ENCODE measurements at places on chromosomes 16 and 17.

GRCh38 chr17:2024572-2025219 is 438 bp downstream of the RTN4RL1 start:
- DNase-seq, result no peak

- DNase-seq, result no peak
These were observed 84.3 kb downstream of the ARHGAP23 start for GRCh38 chr17:38512473-38513058.

DNA sequence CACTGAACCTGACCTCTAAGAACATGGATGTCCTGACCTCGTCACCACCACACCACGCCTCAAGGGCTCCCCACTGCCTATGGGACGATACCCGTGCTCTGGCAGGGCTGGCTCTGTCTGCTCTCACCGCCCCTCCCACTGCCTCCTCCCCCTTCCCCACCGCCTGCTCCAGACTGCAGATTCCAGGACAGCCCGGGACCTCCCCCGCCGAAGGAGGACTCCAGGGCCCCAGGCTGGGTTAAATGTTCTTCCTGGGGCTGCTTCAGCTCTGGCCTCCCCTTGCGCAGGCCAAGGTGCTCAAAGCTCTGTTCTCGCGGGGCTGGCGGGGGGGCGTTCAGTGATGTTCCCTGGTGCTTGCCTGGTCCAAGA is 3.1 kb downstream of the NPW start:
- DNase-seq, result peak; percentile 48

DNA sequence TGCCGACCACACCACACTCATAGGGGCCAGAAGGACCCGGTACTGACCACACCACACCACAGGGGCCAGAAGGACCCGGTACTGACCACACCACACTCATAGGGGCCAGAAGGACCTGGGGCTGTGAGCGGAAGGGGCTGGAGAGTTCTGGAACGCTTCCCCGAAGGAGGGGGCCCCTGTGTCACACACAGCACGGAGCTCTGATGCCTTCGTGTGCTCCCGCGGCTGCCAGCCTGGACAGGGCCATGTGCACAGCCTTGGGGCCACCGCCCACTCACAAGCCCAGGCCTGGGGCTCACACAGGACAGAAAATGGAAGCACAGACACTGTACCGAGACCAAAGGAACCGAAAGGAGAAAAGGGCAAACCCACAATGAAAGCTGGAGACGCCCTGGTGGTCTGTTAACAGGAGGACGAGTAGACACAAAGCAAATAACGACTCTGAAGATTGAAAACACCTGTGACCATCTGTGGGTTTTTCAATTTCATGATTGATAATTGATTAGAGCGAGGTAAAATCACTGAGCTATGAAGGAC is 106.5 kb upstream of the METRNL start:
- no peak for DNase-seq

DNA sequence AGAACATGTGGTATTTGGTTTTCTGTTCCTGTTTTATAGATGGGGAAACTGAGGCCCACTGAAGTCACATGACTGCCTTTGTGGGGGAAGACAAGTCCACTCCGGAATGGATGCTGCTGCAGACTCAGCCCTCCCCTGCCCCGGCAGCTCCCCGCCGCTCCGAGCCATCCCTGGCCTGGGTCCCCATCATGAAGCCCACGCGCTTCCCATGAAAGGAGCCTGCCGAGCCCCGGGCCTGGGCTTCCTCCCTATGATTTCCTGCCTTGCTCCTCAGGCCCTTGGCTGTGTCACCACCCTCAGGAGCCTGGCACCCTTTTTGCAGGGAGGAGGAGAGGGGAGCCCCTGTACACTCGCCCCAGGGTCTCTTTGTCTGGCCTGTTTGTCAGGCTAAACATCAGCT is 125.3 kb upstream of the FOXF1 start:
- no peak for DNase-seq

DNA sequence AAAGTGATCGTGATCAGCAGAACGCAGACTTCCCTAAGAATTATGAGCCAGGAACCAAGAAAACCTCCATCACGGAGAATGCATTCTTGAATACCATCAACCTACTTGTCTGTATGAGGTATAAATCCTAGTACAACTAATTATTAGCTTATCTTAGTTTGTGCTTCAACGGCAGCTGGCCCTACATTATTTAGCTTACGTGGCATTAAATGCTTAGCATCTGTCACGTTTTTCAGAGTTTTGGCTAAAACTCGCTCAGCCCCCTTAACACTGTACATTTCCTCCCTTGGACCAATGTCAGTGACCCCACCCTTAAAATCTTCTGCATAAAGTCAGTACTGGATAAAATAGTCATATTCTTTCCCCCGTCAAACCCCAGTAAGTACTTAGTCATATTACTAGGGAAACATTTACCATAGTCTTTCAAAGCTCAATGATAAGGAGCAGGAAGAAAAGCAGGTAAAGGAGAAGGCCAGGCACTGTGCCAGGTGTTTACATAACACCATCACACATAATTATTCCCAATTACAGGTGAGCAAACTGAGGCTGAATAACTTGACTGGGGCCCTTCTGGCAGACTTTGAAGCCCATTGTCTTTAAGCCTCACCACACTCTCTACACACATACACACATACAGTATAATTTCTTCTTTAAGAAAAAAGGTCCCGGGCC is 16.6 kb upstream of the TXNDC11 start:
- no peak for DNase-seq

DNA sequence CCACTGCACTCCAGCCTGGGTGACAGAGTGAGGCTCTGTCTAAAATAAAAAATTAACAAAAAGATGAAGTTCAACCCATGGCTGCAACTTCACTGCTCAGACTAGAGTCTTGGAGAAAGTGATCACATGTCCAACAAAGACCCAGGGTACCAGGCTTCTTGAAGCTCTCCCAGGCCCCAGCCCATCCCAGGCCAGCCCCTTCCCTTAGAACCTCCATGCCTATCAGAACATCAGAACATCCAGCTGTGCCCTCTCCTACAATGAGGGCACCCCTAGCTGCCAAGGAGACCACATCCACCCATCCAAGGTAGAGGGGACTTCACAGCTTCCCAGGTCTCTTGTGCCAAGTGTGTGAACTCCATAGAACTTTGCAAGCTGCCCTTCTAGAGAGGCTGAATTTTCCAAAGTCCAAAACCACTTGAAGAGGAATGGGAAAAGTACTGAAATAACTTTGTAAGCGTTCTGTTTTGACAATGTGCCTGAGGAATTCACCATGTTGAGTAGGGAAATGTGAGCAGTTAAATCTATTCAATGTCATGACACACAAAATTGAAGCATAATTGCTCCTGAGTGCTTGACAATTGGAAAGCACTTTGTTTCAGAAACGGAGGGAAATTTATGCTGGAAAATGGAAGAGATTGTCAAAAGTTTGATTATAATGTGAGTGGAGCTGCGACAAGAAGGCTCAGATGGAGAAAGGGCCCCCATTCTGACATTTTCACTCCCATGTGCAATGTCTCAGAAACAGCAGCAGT is 230.4 kb downstream of the ZNF423 start:
- no peak for DNase-seq

DNA sequence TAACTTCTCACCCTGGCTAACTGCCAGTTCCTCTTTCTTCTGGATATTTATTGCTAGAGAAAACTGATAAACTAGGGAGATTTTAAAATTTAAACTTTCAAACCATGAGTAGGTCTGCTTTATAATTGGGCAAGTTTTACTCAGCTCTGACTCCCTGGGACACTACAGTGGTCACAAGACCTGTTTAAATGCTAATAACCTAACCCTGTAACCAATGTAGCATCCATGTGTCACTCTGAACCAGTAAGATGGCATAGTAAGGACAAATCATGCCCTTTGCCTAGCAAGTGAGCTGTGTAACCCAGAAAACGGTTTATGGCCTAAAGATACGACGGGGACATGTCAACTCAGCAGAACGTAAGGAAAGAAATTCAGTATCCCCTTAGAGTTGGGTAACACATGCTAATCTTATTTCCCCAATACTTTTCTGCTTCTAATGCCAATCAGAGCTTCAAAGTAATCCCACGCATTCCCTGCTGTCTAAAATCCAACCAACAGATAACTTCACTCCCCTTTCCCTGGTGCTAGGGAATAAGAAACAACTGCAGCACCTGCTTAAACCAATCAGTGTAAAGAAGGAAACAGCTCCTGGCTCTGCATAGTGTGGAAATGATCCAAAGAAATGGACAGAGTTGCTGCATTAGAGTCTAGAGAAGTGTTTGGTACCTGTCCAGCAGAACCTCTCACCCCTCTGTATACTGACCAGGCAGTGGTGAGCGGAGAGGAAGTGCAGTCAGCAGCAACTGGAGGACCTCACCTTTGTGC is 85.7 kb downstream of the NCOR1 start:
- DNase-seq, result no peak

DNA sequence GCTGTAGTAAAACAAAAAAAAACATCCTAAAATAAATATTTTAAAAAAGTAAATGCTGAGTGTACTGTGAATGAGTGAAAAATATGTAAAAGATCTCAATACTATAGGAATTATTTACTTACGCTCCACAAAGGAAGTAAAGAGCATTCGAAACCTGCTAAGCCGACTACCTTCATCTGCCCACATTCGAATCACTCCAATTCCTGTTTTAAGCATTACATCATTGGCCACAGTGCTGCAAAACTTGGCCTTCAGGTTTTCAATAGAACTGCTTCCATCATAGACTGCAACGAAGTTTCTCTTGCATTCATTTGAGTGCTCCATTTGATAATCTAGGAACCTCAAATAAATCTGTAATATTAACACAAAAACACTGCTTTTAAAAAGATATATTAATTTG is 34.4 kb downstream of the NETO2 start:
- DNase-seq, result no peak

DNA sequence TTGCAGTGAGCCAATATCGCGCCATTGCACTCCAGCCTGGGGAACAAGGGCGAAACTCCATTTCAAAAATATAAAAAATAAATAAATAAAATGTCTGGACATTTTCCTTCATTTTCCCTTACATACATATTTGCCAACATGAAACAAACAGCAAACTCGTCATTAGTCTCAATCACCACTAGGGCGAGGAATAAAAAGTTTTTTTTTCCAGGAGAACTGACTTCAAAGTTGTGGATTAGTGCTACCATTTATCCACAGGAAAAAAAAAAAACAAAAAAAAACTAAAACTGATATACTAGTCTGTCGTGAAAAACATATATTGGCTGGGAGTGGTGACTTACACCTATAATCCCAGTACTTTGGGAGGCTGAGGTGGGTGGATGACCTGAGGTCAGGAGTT is 77.0 kb upstream of the MTMR4 start:
- DNase-seq, result no peak

GRCh38 chr16:57749101-57749692 is 13.6 kb downstream of the KATNB1 start:
- DNase-seq, result no peak

DNA sequence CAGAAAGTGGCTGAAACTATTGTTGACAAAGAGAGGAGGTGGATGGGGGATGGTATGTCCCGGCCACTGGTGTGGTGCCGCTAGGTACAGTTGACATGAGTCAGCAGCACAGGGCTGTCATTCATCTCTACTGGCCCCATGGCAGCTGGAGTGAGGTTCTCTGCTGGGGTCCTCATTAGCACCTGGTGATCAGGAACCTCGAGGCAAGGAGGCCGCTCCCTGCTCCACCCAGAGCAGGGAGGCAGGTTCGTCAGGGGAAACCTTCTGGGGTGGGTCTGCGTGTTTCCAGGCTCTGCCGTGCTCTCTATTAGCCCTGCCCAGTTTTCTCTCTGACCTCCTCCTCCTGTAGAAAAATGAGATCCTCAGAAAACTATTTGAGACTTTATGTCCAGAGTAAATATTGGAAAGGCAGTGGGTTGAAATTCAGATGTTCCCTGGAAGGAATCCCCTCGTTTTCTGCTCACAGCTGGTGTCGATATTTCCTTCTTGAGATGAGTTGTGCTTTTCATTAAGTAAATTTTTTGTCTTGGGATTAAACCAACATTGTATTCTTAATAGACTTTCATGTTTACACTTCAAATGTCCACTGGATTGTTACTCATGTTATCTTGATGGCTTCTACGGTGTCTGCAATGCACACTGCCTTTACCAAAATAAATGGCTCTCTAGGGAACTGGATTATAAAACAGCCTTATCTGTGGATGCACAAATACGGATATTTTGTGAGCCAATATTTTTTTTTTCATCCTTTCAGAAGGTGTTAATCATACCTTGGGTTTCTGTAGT is 7.1 kb downstream of the NTN1 start:
- DNase-seq, result no peak

DNA sequence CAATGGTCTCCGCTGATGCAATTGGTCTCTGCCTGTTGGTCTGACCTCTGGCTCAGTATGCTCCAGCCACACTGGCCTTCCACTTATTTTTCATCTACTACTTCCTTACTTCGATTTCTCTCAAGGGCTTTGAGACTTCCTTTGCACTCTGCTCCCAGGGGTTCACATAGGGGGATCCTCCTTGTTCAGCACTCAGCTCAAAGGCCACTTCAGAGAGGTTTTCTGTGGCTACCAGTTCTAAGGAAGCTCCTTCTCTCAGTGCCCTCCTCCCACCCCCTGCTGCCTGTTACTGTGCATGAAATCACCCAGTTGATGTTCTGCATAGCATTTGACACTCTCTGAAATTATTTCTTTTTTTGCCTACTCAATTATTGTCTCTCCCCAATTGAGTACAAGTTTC is 476.4 kb downstream of the HS3ST3B1 start:
- no peak for DNase-seq

GRCh38 chr17:55683550-55684315 is 38.9 kb downstream of the TMEM100 start:
- no peak for DNase-seq

- peak; percentile 45 for DNase-seq
These were observed 12.6 kb upstream of the ASGR1 start for GRCh38 chr17:7191571-7192270.

DNA sequence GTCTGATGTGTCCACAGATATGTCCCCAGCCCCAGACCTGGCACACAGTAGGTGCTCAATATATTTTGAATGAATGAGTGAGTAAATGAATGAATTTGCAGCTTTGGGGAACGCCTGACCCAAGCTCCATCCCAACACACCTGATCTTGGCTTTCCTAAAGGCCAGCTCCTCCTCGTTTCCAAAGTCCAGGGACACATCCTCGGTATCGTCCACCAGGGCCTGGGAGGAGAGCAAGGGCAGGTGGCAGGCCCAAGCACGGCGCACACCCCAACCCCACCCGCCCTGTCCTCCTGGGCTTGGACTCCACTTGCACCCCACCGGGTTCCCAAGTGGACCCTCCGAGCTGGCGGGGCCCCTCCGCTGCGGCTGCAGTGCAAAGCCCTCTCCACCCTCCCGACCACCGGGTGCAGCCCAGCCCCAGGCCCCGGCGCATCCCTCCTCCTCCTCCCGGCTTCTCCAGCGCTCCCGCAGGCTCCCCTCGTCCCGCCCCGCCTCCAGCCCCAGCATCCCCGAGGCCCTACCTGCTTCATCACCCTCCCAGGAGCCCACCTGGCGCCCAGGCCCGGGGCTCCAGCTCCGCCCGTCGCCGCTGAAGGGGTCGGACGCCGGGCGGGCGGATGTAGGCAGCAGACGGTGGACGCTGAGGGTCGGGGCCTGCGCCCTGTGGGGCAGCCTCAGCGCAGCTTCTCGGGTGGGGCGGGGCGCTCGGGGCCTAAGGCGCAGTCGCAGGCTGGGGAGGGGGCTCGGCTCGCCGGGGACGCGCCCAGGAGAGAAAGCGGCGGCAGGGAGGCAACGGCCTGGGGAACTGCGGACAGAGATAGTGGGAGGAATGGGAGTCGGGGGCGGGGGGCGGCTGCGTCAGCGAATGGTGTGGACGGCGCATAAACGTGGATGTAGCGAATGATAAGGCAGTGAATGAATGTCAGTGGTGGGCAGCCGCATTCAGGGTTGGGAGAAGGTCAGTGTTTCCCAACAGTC is at the start of gene TVP23A:
Gene TVP23A, minus strand, starts transcription at position 832 of the 979 bp plus-strand sequence. Its CDS starts 301 bp downstream, at position 531.
- no peak for DNase-seq

GRCh38 chr16:4103745-4104144 is 12.5 kb downstream of the ADCY9 start:
- no peak for DNase-seq
